ENCODE measurements at places on chromosomes 3 and 15.

DNA sequence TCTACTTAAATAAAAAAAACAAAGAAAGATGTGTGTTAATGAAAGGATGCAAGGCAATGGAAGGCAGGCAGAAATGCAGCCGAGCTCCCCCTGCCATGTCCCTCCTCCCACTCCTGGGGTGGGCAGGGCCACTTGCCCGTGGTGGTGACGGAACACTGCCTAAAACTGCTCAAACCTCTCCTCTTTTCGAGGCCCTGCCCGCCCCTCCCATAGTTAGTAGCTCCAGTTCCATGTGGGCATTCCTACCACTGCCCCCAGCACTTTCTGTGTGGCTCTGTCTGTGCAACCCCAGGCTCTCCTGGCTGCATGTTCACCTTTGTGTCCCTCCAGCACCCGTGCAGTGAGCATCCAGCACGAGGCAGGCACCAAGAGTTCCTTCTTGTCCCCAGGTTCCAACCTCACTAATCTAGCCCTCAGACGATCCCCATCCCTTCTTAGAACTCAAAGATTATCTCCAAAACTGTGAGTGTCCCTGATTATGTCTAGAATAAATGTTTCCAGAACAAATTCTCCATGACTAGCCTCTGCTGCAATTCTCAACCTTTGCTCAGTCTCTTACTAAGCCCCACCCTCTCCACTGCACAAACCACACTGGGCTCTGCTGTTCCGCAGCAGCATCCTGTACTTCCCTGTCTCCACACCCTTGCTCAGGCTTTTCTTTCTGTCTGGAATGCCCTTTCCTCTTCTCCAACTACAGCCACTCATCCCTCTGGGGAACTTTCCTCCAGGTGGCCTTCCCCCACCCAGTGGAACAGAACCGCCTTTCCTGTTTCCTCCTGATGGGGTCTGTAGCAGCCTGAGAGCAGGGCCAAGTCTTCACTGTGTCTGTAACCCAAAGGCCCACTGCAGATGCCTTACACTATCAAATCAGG, 32.6 kb upstream of the SPTBN5 start:
- DNase-seq, result no peak

GRCh38 chr15:66722757-66723540, 20.9 kb downstream of the SMAD6 start:
- DNase-seq, result no peak

GRCh38 chr3:54713455-54713854, 214.4 kb downstream of the LRTM1 start:
- DNase-seq, result no peak

DNA sequence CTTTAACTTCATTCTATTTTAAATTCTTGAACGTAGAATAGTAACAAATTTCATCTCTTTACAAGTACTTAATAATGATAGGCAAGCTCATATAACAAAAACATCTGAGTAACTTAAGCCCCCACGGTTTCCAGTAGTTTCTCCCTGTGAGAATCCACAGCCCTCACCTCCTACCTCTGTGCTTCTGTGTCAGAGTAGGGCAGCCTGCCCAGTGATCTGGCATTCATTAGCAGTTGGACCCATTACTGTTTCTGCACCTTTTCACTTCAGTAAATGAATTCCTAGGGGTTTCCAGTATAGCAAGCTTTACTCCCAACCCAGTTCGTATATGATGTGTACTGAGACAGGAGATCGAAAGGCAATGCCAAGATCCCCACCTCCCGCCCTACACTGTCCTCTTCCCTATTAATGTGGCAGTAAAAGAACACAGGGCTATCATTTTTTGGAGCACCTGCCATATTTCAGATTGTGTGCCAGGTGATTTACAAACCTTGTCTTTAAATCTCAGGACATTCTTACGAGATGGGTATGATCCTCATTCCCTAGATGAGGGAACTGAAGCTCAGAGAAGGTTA, 40.8 kb downstream of the EIF2AK4 start:
- DNase-seq, result no peak

GRCh38 chr3:108123326-108123725, 32.5 kb upstream of the CD47 start:
- no peak for DNase-seq

GRCh38 chr3:61136191-61136590, 115.1 kb downstream of the FHIT start:
- no peak for DNase-seq

GRCh38 chr3:141457624-141458236, 29.1 kb upstream of the RASA2 start:
- no peak for DNase-seq

DNA sequence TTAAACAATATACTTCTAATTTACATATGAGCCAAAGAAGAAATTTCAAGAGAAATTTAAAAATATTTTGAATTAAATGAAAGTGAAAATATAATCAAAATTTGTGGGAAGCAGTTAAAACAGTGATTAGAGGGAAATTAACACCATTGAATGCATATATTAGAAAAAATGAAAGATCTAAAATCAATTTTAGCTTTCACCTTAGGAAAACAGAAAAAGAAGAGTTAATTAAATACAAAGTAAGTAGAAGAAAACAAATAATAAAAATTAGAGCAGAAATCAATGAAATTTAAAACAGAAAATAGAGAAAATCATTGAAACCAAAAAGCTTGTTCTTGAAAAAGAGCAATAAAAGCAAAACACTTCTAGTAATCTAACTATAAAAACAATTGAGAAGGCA, 38.6 kb upstream of the AP3B2 start:
- DNase-seq, result no peak

GRCh38 chr15:48325400-48325799, 5.8 kb upstream of the DUT start:
- DNase-seq, result no peak

GRCh38 chr3:126556637-126557414, 1.9 kb downstream of the C3orf22 start:
- DNase-seq, result no peak

DNA sequence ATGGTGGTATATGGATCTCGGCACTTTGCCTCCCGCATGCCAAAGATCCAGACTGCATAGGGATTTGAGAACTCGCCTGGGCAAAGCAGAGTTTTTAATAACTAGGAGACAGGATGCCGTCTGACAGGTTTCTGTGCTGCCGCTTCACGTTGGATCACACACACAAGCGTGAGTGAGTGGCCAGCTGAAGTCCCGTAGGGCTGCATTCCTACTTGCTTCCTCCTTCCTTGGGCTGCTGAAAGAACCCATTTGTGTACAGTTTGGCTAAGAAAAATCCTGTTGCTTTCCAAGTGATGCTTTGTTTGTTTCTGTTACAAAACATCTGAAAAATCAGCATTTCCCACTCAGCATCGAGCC, 604.3 kb upstream of the CFAP20DC start:
- DNase-seq, result no peak

- DNase-seq, result no peak
These were observed at the start of gene CP for GRCh38 chr3:149221783-149222517. Gene CP, minus strand, starts transcription at chr3:149221829. Its CDS starts 37 bp downstream, at chr3:149221792.

DNA sequence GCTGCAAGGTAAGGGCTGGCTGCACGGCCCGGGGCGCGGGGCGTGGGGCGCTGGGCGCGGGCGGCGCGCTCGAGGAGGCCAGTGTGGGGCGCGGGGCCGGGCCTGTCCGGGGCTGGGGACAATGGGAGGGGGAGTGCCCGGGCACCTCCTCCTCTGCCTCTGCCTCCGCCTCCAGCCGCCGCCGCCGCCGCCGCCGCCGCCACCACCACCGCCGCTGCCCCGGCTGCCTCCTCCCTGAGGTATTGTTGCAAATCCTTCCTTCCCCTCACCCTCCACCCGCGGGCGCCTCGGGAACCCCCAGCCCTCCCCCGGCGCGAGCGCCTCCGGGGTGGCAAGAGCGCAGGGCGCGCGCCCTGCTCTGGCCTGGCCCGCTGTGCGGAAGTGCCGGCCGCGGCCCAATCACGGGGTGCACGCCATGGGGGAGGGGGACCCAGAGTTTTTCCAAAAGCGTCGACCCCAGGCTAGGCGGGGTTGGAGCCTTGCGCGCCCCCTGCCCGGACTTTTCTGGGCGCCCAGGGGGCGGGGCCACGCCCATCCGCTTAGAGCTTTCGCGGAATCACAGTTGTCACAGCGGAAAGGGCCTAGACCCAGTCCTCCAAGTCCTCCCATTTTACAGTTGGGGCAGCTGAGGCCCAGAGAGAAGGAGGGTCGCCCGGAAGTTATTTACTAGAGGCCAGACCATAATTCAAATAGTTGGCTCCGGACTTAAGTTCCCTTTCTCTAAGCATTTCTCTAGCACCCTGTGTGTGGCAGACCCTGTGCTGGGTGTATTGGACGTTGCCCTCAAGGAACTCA, at the start of gene LPP:
TSS of gene LPP (plus strand) at position 144 of the 795 bp plus-strand sequence. CDS start 251,964 bp downstream, outside the sequence.
- peak; percentile 90 for DNase-seq

GRCh38 chr15:79166311-79166955, 75.9 kb upstream of the RASGRF1 start:
- DNase-seq, result no peak

DNA sequence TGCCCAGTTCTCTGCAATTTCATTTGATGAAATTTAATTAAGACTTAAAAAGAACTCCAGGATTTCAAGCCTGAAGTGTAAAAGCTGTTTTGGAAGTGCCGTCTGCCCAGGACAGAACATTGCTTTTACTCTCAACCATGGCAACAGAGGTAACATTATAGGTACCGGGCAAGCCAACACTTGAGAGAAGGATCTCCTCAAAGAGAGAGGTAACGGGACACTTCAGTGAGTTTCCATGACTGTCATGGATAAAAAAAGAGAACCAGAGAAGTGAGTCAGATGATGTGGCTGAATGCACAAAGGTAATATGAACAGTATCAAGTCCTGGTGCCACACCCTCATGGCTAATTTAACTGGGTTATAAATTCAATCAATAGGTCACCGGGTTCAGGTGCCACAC, 130.2 kb upstream of the LMOD3 start:
- no peak for DNase-seq

DNA sequence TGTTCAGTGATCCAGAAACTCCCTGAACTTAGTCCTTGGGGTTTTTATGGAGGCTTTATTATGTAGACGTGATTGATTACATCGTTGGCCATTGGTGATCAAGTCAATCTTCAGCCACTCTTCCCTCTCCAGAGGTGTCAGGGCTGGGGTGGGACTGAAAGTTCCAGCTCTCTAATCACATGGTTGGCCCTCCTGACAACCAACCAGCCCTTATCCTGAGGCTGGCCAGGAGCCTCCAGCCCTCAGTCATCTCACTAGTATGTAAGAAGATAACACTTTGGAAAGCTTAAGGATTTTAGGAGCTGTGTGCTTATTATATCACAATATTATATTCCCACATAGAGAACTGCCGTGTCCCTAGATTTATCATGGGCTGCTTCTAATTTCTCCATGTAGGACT, 142.3 kb downstream of the VPS8 start:
- no peak for DNase-seq

GRCh38 chr15:74373731-74374647, 6.5 kb upstream of the CYP11A1 start:
- DNase-seq, result peak; percentile 95

- DNase-seq, result no peak
These were observed 265.9 kb upstream of the CTDSPL start for GRCh38 chr3:37595784-37596180.

DNA sequence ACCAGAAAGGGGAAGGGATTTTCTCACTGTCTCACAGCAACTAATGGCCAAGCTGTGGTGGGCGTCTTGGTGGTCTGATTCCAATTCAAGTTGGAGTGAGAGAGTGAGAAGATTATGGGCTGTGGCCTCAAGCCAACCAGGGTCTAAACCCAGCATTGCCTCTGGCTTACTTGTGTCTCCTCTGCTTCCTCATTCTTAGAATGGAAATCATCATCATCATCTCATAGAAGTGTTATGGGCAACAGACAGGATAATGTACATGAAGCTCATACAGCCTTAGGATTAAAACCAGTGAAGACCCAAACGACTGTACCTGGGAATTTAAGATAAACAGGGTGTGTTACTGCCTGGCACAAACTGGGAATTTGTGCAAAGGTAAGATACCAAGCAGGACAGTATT, 29.1 kb upstream of the IREB2 start:
- no peak for DNase-seq

DNA sequence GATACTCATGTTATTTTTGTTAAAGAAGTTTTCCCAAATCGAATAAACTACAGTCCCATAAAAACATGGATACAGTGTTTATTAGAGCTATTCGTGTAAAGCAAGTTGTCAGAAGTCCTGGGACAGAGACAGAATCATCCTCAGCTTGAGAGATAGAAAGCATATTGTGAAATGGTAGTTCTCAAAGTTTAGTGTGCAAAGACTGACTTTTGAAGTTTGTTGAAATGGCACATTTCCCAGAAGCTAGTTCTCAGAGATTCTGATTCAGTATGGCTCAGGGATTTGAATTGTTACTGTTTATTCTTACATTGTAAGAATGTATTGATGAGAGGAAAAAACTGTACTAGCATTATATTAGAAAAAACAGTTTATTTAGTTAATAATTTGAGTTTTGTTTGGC, 22.1 kb downstream of the GABRR3 start:
- DNase-seq, result no peak

DNA sequence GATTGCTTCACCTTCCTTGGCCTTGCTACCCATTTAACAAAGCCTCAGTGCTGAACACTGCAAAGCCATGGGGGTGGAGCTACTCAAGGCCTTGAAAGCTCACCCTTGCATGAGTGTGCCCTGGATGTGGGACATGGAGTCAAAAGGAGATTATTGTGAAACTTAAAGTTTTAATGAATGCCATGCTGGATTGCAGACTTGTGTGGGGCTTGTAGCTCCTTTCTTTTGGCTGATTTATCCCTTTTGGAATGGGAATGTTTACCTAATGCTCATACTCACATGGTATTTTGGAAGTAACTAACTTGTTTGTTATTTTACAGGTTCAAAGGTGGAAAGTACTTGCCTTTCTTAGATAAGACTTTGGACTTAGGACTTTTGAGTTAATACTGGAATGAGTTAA, 538.5 kb upstream of the NECTIN3 start:
- DNase-seq, result no peak

- DNase-seq, result no peak
These were observed 361.4 kb upstream of the ICE2 start for GRCh38 chr15:60840306-60840702.

DNA sequence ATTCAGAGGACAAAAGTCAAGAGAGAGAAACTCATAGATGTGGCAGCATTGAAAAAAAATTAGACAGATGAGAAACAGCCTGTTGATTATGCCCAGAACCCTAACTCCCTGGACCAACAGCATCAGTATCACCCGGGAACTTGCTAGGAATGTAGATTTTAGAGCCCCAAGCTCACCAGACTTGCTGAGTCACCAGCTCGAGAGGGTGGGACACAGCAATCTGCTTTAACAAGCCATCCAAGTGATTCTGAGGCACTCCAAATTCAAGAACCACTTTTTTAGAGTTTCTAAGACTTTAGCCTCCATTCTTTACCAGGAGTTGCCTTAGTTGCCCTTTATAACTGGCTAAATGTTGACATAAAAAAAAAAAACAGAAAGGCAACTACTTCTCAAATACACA, 70.9 kb downstream of the CGGBP1 start:
- DNase-seq, result no peak
